ENCODE measurements at places on chromosomes 12 and 14.

DNA sequence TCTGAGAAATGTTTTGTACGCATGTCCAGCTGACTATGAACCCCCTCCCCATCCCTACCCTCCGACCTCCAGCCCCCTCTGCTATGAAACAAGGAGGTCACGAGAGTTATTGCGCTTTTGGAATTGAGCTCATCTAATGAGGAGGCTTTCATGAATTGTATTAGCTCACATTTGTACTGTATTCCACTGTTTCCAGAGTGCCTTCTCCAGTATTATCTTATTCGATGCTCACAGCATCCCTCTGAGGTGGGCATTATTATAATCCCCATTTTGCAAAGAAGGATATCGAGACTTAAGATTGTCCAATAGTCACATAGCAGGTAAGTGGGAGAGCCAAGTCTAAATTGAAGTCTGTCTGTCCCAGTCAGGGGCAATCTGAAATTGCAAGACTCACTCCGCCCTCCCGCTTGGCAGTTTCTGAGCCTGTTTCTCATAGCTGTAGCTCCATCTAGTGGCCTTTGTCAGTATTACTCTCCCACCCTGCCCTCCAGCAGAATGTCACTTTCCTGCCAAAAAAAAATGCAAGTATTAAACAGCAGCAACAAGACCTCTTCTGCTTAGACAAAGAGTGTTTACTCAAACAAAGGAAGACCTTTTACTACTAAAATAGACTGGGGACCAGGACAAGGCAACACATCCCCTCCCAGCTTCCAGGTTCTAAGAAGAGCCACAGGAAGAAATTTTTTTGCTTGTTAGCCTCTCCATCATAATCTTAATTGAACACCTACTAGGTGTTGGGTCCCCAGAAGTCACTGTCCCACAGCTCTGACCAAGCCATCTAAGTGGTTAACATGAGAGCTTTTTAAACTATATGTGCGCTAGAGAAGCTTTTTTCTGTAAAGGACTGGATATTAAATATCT lies 48.6 kb upstream of the TMEM233 start:
- peak; percentile 10 for DNase-seq

DNA sequence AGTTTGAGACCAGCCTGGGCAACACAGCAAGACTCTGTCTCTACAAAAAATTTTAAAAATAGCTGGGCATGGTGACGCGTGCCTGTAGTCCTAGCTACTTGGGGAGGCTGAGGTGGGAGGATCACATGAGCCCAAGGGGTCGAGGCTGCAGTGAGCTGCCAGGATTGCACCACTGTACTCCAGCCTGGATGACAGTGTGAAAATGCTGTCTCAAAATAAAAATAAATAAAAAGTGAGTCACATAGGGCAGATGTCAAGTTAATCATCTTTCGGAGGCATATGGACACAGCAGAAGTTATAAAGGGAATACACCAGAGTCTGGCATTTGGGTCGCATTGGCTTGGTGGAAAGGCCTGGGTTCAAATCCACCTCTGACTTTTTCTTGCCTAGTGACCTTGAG lies 92.7 kb downstream of the PHETA1 start:
- no peak for DNase-seq

DNA sequence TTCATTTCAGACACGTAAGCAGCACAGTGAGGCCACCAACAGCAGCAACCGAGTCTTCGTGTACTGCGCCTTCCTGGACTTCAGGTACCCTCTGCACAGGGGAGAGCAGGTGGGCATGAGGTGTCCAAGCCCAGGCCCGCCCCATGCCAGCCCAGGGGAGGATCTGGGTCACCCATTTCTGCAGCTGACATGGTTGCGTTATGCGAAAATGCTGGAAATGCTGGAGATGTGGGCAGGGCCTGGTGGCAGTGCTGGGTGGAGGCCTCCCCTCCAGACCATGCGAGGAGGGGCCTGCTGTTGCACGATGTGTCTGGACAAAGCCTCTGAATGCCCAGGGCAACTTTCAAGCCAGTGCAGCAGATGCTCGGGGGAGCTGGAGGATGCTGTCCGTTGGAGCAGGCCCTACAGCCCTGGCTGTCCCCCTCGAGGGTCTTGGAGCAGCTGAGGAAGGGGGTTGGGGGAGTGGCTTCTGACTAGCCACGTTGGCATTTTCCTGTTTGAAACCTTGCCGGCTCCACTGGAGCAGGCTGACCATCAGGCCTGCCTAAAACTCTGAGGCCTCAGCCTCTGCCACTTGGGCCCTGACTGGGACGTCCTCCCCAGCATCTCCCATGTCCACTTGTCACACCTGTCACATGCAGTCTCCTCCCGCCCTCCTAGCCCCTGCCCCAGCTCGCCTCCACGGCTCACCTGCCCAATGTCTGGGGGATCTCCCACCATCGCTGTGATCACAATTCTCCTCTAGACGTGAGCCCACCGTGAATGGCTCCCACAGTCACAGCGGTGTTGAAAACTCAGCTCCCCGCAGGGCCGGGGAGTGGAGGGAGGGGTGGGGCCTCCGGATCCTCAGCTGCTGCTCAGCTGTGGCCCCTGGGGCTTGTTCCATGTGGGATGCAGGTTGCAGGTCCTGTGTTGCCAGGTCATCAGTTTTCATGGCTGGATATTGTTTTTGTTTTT lies 123.4 kb downstream of the ADGRD1 start:
- DNase-seq, result no peak

GRCh38 chr14:67567654-67568053 lies 32.4 kb downstream of the PIGH start:
- DNase-seq, result no peak

DNA sequence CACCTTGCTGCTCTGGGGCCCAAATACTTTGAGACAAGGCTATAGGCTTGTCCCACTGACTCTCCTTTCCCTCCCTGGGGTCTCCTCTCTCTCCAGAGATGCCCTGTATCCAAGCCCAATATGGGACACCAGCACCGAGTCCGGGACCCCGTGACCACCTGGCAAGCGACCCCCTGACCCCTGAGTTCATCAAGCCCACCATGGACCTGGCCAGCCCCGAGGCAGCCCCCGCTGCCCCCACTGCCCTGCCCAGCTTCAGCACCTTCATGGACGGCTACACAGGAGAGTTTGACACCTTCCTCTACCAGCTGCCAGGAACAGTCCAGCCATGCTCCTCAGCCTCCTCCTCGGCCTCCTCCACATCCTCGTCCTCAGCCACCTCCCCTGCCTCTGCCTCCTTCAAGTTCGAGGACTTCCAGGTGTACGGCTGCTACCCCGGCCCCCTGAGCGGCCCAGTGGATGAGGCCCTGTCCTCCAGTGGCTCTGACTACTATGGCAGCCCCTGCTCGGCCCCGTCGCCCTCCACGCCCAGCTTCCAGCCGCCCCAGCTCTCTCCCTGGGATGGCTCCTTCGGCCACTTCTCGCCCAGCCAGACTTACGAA lies 3.1 kb downstream of the NR4A1 start:
- no peak for DNase-seq

- DNase-seq, result no peak
These were observed 228.5 kb downstream of the FOXN3 start for GRCh38 chr14:89188492-89188891.

- no peak for DNase-seq
These were observed 166.9 kb upstream of the CCND2 start for GRCh38 chr12:4106621-4107020.

GRCh38 chr14:105022276-105022670 lies 1.4 kb upstream of the CDCA4 start:
- DNase-seq, result no peak

DNA sequence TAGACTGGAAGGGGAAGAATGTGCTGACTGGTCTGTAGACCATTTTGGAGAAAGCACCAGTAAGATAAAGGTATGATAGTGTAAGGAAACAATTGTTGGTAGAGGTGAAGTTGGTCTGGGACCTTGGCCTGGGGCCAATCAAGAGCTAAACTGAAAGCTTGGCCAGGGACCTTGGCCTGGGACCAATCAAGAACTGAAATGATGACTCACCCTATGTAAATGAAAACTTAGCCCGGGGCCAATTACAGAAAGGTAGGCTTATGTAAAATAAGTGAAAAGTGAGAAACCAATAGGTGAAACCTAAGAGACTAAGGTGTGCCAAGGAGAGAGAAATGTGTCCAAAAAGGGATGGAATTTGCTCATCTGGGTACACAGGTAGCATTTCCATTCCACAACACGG lies 776.0 kb downstream of the C12orf50 start:
- no peak for DNase-seq

- DNase-seq, result no peak
These were observed 58.1 kb upstream of the DIO2 start for GRCh38 chr14:80269353-80269925.

- DNase-seq, result no peak
These were observed 270.6 kb downstream of the PAWR start for GRCh38 chr12:79420146-79420618.

- no peak for DNase-seq
These were observed 104.8 kb downstream of the MYF5 start for GRCh38 chr12:80821513-80822000.

DNA sequence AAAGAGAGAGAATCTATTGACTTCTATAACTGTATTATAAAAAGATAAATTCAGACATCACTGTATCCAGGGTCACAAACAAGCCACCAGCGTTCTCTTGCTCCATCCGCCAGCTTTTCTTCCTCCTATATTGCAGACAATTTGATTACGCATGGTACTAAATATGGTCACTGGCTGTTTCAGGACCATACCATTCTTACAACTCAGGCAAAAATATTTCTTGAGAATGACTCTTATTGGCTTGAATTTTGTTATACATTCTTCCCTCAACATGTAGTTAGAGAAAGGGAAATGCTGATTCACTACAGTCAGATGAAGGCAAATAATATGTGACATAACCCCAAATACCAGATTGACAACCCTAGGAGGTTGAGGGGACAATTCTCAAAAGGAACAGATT lies 101.3 kb downstream of the SLC6A15 start:
- DNase-seq, result no peak

GRCh38 chr14:72332046-72332445 lies 399.8 kb downstream of the RGS6 start:
- no peak for DNase-seq
